ENCODE measurements at places on chromosomes 4 and X.

- no peak for DNase-seq
These were observed 18.3 kb downstream of the SCD5 start for GRCh38 chr4:82780170-82780751.

GRCh38 chr4:161287678-161288352 is 876.0 kb downstream of the FSTL5 start:
- DNase-seq = no peak

DNA sequence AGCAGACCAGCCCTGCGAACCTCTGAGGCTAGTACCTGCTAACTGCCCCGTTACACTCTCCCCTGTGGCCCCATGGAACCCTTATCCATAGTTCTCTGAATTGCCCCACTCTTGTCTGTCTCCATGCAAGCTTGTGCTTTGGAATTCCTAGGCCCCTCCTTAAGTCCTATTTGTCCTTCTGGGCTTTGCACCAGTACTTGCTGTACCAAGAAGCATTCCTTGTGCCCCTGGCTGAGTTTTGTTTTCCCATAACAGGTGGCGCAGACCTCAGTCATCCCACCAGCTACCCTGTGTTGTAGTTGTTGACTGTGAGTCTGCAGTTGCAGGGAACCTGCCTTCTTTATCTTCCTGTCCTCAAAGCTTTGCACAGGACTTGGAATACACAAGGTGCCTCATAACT is 147.9 kb downstream of the AMMECR1 start:
- no peak for DNase-seq

DNA sequence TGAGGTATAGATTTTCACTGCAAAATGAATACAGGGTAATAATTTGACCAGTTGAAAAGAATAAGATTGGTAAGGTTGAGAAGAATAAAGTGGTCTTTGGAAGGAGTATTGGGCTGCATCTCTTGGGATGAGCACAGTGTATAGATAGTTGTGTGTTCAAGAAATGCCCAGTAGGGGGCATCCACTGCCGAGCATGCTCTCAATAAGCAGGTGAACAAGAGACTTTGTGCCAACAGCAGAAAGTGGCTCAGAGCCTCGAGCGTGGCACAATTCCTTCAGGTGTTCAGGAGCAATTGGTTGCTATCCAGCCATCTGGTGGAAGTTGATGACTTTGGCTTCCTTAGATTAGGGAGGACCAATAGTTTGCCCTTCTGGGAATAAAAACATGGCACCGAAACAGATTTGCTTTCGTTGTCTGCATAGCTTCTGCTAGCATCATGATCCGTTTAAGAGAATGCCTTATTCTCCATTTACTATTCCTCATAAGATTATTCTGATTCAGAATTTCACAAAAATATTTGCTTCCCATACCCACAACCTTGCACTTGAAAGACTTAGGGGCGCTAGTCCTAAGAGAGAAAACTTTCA is 258.1 kb upstream of the NEIL3 start:
- DNase-seq = peak; percentile 31

GRCh38 chr4:163875327-163875726 is 380.8 kb downstream of the TMA16 start:
- no peak for DNase-seq

DNA sequence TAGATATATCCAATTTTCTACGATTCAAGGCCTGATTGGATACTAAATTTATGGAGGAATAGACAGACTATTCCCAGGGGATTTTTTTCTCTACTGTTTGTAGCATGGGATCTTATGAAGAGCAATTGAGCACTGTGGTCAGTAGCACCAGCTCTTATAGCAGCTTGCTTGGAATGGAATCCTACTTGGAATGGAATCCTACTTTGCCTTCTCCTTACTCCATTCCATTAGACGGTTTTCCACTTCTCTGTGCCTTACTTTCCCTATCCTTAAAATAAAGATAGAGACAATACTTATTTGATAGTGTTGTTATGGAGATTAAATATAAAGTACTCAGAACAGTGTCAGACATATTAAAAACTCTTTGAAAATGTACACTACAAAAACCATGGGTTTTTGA is 133.5 kb downstream of the BTC start:
- no peak for DNase-seq

DNA sequence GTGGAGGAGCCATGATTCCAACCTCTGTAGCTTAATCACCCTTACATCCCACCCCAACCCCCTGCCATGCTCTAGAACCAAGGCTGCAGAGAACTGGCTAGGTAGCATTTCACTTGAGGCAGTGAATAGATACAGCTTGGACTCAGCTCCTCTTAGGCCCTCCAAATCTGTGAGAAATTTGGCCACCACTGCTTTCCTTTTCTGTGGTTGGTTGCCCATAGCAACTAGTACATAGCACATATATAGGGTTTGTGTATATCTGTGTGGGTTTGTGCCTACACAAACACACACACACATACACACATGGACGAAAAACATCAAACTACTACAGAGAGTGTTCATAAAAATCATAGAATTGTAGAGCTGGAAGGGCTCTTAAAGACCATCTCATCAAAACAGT is 52.0 kb upstream of the CCDC160 start:
- no peak for DNase-seq

GRCh38 chr4:2941138-2942036 is 21.8 kb downstream of the NOP14 start:
- DNase-seq = no peak

DNA sequence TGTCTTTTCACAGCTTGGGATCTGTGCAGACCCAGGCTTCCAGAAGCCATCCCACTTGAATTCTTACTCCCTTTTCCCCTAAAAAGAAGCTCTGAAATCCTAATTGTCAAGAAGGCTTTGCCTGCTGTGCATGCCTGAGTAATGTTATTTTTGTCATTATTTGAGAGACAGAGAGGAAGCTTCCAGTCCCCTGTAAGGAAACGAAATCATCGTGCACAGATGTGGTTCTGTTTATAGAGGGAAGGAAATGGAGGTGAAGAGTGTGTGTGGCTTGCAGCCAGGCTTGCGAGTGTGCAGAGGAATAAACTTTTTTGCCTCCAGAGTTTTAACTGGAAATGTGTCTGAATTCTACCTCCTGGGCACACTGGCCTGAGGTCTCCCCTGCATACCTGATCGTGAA is 70.2 kb downstream of the TBL1X start:
- no peak for DNase-seq

Data from EL (cell line).